NCI-H774 (cell line): ENCODE measurements at places on chromosomes 1 and 21.

DNA sequence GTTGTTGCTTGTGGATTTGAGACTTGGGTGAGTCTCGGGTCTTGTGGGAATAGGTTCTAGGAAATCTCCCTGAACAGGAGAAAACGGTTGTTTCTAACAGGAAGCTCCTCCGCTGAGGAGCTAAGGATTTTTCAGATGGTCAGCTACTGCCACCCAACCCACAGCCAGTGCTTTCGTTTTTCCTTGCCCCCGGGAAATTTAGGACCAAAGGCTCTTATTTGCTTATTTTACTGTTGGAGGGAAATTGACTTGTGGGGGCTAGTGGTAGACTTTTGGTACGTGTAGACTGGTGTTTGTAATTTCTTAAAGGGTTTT, 792 bp downstream of the SNX7 start:
- no peak for DNase-seq

- no peak for DNase-seq
These were observed 80.0 kb downstream of the DESI2 start for GRCh38 chr1:244732851-244733450.

DNA sequence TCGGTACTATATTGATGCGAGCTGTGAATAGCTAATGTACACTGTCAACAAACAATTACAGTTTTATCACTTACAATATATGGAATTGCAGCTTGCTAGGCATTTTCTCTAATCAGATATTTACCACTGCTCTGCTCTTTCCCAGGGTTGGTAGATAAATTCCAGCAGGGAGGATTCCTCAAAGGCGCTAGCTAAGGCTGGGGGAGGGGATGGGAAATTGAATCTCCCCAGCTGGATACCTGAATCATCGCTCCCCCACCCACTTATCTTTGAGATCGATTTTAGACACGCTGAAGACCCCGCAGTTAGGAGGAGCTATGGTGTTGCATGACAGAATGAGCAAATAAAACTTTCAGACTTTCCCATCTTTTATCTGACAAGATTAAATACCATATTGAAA, 127.2 kb downstream of the CSMD2 start:
- no peak for DNase-seq

DNA sequence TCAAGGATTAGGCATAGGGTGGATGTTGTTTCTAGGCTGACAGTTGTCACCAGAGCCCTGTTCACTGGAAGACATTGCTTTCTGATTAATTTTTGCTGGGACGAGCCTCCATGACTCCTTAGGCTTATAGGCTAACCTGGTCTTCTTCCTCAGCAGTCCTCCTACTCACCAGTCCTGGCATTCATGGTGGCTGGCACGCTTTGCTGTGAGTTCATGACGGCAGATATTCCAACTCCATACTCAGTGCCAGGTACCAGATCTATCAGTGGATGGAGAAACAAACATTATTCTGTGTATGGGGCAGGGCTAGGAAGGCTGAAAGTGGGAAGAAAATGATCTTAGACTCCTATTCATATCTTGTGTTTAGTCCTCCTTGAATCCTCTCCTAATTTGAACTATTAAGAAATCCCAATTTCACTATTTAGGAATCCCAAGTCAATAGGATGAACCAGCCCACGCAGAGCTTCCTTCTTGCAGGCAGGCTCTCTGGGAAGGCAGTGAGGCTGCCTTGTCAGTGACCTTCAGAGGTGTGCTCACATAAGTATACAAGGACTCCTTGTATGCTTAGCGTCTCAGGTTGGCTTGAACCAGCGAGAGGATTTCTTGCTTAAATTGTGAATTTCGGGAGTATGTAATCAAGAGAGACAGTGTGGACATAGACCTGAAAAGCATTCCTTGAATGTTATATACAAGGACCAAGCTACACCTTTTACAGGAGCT, 174.6 kb upstream of the KIAA0040 start:
- no peak for DNase-seq

- DNase-seq = no peak
These were observed 46.9 kb downstream of the CR1L start for GRCh38 chr1:207691841-207692240.

GRCh38 chr1:204841798-204842197, 28.9 kb upstream of the NFASC start:
- DNase-seq = no peak

DNA sequence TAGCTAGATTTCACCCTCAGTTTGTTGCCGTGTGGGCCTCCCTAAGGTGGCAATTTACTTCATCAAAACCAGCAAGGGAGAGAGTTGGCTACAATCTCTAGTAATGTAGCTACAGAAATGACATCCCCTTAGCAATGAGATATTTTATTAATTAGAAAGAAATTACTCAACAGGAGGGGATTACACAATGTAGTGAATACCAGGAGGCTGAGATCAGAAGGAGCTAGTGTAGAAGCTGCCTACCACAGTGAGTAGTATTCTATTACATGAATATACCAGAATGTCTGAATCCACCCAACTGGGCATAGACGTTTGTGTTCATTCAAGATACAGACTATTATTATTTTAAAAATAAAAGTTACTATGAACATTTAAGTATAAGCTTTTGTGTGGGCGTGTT, 868.2 kb upstream of the CXADR start:
- DNase-seq = no peak

- no peak for DNase-seq
These were observed 3.9 kb upstream of the ATP1B1 start for GRCh38 chr1:169102567-169102966.

- DNase-seq = no peak
These were observed 111.4 kb downstream of the ASH1L start for GRCh38 chr1:155451199-155451598.

GRCh38 chr1:48772211-48772610, 4.5 kb downstream of the BEND5 start:
- no peak for DNase-seq

DNA sequence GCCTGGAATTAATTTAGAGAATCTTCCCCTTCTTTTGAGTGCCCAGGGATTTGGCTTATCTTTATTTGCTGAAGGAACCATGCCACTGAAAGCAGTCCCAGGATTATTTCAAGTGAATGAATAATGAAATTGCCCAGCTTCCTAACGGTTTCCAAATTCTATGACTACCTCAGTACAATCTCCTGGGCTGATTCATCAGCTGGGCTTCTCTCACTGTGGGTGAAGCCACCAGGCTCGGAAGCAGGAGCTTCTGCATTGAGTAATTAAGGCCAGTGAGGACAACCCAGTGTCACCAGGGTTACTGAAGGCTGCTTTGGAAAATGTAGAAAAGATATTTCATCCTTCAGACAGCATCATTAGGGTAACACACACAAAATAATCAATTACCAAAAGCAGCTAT, 169.8 kb downstream of the DAB1 start:
- no peak for DNase-seq

DNA sequence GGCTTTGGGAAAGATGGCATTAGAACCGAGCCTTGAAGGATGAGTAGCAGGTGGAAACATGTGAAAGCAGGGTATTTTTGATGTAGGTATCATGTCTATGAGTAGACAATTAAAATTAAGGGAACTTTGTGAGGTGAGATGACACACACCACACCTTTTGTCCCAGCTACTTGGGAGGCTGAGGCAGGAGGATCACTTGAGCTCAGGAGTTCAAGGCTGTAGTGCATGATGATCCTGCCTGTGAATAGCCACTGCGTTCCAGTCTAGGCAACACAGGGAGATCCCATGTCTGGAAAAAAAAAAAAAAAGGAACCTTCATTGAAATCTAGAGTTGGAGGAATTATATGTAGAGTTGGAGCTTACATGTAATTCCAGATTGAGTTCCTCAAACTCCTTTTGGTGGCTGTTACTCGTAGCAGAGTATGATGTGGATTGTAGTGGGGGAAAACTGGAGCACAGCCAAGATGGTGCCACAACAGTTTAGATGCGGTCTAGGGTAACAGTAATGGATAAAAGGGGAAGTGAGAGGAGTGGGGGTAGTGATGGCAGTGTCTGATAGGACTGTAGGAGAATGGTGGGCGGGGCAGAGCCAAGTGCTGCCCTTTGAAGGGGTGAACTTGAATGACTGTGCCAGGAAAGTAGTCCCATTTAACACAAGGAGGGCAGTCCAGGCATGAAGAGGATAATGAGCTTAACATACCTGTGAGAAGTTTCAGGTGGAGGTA, 17.4 kb downstream of the AK4 start:
- DNase-seq = no peak

DNA sequence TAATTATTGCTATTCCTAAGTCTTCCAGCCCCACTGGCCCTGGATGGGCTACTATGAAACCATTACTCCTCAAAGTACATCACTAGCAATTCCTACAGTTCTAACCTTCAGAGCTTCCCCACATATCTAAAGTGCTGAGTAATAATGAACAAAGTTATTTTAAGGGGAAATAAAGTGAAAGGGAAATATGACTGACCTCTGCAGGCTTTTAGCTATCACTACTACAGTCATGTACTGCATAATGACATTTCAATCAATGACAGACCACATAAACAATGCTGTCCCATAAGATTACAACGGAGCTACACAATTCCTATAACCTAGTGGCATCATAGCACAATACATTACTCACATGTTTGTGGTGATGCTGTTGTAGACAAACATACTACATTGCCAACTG, 32.5 kb upstream of the ASPM start:
- DNase-seq = no peak

GRCh38 chr1:157585984-157586383, 11.9 kb downstream of the FCRL4 start:
- DNase-seq = no peak

DNA sequence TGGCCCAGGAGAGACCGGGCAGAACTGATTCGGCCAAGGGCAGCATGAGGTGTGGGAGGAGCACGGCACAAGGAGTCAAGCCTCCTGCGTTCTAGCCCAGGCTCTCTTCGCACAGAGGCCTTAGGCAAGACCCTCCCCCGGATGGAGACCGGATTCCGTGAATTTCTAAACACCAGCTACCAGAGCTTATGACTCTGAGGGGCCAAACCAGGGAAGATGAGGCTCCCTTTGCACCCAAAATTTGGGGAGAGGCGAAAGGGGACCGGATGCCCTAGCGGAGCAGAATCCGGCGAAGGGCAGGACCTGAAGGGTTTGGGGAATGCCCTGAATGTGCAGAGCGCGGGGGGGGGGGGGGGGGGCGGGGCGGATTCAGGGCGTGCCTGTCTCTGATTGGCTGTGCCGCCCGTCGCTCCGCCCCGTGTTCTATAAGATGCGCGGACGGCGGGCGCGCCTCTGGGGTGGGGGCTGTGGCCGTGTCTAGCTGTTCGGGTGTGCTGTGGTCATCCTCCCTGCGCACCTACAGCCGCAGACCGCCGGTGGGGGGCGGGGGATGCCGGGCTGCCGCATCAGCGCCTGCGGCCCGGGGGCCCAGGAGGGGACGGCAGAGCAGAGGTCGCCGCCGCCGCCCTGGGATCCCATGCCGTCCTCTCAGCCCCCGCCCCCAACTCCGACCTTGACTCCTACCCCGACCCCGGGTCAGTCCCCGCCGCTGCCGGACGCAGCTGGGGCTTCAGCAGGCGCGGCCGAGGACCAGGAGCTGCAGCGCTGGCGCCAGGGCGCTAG, at the start of gene TRNP1:
TRNP1 (plus strand) TSS at position 456 of the 783 bp plus-strand sequence; CDS start at position 551, 95 bp downstream.
- DNase-seq = no peak

DNA sequence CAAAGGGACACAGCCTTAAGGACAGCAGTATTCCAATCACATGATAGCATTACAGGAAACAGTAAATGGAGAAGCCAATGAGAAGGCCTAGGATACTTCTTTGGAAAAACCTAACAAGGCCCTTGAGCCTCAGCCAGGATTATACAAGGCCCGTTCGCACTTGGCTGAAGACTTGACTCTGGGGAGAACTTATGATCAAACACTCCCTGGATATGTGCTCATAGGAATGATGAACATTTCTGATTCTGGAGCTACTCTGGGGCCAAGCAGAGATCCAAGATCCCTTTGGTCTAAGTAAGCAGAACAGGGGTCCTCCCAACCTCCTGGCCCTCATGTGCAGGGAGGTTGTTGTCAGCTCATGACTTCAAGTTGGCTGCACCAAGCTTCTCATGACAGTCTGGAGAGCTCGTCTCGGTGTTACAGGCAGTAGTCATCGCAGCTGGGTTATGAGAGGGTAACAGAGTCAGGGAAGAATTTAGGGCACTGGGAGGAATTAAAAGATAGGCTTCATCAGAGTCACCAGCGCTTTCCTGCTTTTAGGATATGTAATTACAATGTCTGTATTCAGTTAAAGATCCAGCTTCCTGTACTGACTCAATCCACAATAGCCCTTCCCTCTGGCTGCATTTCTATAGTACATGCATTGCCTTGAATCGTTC, 92.5 kb upstream of the IRF2BP2 start:
- no peak for DNase-seq

DNA sequence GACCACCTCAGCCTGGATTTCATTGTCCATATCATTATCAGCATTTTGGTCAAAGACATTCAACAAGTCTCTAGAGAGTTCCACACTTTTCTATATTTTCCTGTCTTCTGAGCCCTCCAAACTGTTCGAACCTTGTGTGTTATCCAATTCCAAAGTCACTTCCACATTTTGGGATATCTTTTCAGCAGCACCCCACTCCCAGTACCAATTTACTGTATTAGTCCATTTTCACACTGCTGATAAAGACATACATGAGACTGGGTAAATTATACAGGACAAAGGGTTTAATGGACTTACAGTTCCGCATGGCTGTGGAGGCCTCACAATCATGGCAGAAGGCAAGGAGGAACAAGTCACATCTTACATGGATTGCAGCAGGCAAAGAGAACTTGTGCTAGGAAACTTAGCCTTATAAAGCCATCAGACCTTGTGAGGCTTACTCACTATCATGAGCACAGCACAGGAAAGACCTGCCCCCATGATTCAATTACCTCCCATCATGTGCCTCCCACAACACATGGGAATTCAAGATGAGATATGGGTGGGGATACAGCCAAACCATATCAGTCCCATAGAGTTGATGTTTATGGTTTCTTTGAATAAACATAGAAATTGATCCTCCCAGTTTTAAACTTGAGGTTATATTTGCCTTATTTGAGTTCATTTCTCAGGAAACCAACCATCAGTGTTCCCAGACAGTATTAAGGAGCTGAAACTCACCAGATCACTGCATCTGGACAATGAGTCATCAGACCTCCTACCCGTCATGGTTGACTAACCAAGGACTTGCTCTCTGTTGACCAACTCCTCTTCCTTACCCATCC, 322.7 kb upstream of the DUSP10 start:
- DNase-seq = no peak

GRCh38 chr1:208934933-208935332, 648.6 kb upstream of the CAMK1G start:
- DNase-seq = no peak

DNA sequence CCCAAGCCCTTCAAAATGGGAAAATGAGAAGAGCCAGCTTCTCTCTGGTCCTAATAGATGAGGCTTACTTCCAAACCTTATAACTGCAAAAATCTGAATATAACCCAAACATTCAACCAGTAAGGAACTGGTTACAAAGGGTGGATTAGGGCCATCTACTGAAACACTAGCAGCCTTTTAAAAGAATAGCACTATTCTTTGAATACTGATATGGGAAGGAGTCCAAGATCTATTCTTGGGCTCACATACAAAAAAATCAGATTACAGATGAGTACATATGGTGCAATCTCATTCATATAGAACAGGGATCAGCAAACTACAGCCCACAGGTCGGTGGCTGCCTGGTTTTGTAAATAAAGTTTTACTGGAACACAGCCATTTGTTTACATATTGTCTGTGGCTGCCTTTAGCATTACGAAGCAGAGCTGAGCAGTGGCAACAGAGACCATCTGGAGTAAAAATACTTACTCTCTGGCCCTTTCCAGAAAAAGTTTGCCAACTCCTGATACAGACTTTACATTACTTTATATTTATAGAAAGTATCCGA, 167.7 kb downstream of the ZSCAN20 start:
- DNase-seq = peak; percentile 53
